ENCODE measurements at places on chromosomes 13 and 19.
A peak's percentile ranks its signal among the peaks of the same experiment; 100 is the strongest.

DNA sequence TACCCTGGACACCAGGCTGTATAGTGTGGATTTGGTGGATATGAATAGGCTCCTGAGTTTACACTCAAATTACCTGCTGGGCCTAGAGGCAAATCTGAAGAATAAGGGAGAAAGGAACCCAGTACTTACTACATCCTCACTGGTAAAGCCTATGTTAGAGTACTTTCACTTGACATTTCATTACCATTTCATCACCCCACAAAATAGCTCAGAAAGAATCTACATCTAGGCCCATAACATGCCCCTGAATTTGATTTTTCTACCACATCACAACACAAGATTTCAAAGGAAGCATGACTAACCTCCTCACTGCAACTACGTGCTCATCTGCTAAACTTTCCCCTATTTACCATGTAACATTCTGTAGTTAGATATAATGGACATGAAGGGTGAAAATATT, 43.3 kb downstream of the VWA8 start:
- no peak for DNase-seq

- no peak for DNase-seq
Measured at GRCh38 chr13:113548171-113548641, 36.3 kb upstream of the TFDP1 start.

DNA sequence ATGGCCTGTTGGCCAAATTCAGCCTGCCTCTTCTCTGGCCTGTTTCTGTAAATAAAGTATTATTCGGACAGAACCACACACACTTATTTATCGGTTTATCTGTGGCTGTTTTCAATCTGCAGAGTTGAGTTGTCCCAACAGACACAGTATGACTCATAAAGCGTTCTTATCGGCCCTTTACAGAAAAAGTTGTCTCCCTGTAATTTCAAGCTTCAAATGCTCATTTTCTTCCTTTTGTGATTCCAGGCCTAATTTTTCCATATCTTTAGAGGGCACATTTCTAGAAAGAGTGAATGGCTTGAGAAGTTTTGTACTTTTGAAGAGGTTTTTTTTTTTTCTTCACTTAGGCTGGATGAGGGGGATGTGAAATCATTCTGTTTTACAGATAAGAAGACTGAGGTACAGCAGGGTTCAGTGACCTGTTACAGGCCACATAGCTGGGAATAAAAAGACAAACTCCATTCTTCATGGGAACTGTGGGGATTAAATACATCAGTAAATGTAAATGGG, 440.9 kb downstream of the TSHZ3 start:
- no peak for DNase-seq

DNA sequence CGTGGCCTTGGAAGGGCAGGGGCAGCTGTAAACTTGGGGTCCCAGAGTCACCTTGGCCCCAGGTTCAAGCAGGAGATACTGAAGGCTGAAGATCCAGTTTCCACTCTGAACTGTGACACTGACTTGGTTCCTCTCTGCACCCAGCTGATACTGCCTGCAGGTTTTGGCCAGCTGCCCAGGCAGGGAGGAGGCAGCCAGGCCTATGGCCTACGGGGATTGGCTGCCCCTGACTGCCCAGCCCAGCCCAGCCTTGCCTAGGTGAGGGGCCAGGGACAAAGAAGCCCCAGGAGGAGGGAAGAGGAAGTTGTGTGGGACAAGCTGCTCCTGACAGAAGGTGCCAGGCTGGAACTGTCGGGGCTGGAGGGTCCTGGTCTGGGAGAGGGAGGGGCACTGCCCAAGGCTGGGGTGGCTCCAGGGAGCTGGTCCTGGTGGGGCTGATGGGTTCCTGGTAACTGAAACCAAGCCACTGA, 51.7 kb upstream of the CYP4F8 start:
- no peak for DNase-seq

GRCh38 chr13:107545946-107546502, 669.3 kb downstream of the LIG4 start:
- no peak for DNase-seq

- peak; percentile 65 for DNase-seq
Measured at GRCh38 chr19:48970923-48971395, 5.8 kb downstream of the FTL start.

GRCh38 chr13:97367016-97367822, 66.8 kb upstream of the RAP2A start:
- DNase-seq, result no peak

- no peak for DNase-seq
Measured at GRCh38 chr13:24870380-24870760, 106.4 kb downstream of the RNF17 start.

DNA sequence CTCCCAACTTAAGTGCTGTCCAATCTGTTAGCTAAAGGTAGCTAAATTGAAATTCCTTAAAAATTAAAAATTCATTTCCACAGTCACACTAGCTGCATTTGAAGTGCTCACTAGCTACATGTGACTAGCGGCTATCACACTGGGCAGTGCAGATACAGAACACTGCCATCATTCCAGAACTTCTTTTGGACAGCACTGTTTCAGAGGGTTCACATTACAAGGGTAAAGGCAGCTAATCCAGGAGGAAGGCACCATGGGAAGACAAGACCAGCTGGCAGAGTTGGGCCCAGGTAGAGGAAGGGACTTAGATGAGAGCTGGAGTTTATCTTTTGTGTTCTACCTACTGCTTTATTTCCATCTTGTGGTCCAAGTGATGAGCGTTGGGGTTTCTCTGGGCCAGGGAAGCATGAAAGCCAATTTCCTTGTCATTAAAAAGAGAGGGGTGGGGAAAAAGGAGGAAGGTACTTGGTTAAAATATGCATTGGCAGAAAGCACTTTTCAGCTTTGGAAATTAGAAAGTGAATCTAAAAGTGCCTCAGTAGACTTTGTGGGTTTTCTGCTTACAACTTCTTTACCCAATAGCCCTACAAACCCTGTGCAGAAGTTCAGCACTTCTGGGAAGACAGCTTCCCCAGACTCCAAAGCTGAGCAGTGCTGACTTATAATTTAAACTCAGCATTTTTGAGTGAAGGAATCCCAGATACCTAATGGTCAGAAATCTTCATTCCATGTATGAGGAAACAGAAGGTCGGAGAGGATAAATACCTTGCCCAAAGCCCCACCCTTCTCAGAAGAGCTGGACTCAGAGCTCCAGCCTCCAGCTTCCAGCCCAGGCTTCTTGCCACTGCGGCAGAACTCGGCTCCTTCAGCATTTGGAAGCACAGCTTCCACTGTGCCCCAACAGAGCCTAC, 49.5 kb downstream of the ATP7B start:
- DNase-seq, result no peak

DNA sequence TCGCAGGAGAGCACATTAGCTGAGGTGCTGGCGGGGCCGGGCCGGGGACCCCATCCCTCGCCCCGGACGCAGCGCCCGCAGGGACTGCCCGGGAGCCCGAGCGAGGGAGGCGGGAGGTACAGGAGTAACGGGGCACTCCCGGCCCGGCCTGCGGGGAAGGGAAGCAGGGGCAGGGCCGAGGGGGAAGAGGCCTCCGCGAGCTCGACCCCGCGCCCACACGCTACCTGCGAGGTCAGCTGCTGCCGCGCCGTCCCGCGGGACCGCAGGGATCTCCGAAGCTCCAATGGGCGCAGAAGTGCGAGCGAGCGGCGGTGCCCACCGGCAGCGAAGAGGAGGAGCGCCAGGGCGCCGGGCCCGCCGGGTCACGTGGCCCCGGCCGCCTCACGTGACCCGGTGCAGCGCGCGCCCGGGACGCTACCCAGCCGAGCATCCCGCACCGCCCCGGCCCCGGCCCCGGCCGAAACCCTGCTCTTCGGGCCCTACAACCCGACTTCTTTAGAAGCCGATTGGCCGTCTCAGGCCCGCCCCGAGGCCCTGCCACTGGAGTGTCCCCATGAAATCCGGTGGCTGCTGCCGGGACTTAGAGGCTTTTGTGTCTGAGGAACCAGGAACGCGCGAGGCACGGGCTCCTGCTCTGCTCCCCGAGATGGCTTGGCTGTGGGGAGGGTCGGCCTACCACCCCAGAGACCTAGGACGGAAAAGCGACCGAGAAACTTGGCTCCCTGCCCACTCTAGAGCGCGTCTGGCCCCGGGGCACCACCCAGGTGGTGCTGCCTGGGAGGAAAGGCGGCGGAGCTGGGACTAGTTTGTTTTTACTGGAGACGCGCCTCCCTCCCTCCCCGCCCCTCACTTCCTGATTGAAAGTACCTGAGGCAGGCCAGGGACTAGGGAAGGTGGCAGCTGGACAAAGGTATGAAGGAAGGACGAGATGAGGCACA, at the start of gene RCBTB1:
Gene RCBTB1 (minus strand): TSS at position 339 of the 938 bp plus-strand sequence. CDS start 18,279 bp downstream, outside the sequence.
- DNase-seq, result peak; percentile 44

- DNase-seq, result no peak
Measured at GRCh38 chr19:6204212-6204611, 68.7 kb downstream of the ACSBG2 start.

DNA sequence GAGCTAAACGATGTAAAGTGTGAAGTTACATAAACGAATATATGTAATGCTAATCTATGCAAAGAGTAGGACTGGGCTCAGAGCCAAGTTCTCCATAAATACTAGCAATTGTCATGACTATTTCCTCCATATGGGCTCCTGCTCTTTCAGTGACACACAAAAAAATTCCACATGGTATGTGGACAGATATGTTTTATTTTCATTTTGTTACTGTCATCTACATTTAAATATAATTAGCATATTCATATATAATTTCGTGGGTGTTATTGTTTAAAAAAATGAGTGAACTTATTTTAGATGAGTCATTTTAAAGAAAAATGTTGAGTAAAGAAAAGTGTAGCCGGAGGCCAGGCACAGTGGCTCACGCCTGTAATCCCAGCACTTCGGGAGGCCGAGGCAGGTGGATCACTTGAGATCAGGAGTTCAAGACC, 5.0 kb upstream of the IGSF23 start:
- no peak for DNase-seq

DNA sequence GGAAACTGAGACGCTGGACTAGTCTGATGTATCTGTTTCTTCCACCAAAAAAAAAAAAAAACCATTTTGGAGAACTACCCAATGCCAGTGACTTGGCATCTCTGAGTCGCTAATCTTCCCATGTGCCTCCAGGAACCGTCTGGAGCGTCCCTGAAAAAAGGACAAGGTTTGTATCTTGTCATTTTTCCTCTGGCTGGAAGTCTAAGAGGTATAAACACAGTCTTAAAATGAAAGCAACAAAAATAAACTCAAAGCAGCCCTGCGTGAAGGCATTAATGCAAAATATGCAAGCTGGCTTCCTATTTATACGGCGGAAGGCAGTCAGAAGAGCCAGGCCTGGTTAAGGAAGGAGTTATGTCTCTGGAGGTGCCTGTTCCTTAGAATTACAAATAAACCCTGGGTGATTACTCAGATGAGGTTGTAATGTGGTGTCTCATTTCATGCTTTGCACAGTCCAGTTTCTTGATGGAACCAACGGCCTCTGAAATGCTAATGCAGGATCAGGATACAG, 20.3 kb downstream of the ACTN4 start:
- DNase-seq, result no peak

DNA sequence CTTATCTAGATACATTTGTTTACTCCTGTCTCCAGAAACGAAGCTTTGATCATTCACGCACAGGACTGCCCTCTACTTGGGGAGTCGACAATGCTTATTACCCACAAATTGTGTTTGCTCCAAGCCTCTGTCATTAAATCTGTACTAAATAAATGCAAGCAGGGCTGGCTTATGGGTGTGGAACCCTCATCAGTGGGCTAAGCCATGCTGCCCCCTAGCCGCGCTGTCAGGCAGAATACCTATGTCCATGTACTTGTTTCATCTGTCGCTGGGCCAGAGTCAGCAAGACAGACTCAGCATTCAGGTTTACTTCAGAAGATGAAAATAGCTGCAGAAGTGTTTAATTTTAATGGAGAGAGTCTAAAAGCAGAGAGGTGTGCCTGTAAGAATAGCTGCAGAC, 110.0 kb upstream of the PRR20A start:
- DNase-seq, result no peak

DNA sequence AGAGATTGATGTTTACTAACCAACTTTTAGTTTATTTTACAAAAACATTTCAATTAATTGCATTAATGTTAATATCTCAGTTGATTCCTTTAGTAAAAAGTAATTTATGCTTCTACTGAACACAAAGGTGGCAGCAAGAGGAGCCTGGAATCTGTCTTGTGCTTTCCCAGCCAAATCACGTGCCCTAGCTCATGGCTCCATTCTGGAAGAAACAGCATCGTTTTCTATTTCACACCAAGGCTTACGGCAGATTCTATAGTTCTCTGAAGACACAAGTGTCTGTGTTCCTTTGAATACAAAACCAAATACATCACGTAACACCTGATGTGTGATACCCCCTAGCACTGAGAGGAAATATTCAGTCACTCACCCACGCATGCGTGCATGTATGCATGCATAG, 346.1 kb upstream of the MIR17HG start:
- DNase-seq, result no peak

DNA sequence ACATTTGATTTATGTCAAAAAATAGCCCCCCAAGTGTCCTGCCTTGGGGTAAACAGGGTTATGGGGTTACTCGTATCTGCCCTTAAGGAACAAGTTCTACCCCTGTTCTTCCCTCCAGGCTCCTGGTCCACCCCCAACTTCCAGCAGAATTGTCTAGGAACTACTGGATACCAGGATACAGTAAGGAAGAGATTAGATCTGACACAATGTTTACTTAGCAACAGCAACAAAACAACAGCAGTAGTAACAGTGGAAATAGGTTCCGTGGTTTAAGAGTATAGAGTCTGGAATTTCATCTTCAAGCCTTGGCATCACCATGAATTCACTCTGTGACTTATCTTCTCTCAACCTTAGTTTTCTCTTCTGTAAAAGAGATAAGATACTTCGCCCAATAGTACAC, 1.7 kb upstream of the FAM98C start:
- DNase-seq, result no peak

- DNase-seq, result no peak
Measured at GRCh38 chr19:28296506-28296905, 916.4 kb downstream of the UQCRFS1 start.

- DNase-seq, result no peak
Measured at GRCh38 chr19:13082192-13083007, 20.3 kb downstream of the LYL1 start.

DNA sequence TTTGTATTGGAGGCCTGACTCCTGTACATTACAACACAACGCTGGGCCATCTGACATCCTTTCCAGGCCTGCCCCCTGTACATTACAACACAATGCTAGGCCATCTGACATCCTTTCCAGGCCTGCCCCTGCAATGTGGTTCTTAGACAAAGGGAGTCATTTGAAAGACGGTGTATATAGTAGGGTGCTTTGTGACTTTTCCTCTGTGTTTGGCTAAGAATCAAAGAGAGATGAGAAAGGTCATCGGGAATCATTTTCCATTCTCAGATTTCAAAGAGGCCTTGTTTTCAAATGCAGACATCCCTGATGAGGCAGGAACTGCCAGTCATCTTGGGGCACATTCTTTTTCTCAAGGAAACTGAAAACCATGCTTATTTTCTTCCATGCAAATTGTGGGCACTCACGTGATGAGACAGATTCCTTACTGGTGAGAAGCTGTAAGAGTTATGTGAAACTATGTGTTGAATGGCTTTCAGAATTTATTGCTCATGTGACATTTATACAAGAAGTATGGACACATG, 551.6 kb downstream of the MYO16 start:
- no peak for DNase-seq

- DNase-seq, result no peak
Measured at GRCh38 chr13:28246891-28247290, 108.5 kb downstream of the PAN3 start.

GRCh38 chr19:41740415-41741243, 14.7 kb upstream of the CEACAM6 start:
- DNase-seq, result no peak

GRCh38 chr19:43779147-43779819, 1.5 kb downstream of the KCNN4 start:
- DNase-seq, result no peak
